ENCODE measurements at places on chromosomes 4 and X.

- peak; percentile 43 for DNase-seq
Measured at GRCh38 chrX:101415180-101416145, 7.4 kb downstream of the HNRNPH2 start.

DNA sequence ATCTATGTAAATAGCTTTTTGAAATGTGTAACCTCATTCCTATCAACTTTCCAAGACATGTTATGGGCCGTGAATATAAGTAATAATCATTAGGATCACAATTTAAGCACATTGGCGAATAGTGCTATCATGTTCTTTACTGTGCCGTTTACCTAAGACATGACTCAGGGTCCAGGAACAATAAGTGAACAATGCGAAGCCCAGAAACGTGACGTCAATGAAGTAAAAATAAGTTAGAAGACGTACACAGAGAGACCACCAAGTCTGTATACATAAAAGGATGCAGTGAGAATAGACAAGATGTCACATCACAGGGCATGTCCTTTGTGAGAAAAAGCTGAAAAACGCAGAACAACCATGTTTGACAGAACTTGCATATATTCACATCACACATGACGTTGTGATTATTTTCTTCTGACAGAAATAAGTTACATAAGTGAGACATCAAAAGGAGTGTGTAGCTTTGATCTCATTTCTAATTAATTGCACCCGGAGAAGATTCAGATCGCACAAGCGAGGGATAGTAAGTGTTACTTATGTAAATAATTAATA, 49.4 kb upstream of the FAT1 start:
- DNase-seq = no peak

DNA sequence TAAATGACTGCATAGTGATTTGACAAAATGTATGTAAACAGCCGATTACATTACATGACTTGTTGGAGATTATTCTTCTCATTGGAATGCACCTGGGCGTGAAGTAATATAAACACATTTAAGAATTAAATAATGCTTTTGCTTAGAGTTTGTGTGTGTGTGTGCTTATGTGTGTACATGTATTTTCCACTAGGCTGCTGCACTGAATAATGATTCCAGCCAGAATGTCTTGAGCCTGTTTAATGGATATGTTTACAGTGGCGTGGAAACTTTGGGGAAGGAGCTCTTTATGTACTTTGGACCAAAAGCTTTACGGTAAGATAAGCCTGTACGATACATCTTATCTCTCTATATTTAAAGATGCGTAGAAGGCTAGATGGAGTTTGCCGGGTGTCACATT, 12.6 kb downstream of the NEIL3 start:
- no peak for DNase-seq

DNA sequence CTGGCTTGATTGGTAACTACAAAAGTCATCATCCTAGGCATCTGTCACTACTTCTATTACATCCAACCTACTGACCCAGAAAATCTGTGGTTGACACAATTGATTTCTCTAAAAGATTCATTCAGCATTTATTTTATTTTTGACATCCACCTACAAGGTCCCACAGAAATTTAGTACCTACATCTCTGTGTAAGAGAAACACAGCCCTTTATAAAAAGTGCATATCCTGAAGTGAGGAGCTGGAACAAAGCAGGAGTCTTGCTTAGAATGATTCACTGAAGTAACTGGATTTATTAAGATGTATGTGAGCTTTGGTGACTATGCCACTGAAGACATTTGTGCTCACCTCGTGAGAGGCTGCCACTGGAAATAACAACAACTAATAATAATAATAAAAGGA, 391.0 kb downstream of the GPAT3 start:
- no peak for DNase-seq

GRCh38 chr4:2587213-2587823, 50.9 kb downstream of the FAM193A start:
- DNase-seq = no peak

GRCh38 chr4:88646528-88647280, 50.9 kb downstream of the NAP1L5 start:
- DNase-seq = no peak

DNA sequence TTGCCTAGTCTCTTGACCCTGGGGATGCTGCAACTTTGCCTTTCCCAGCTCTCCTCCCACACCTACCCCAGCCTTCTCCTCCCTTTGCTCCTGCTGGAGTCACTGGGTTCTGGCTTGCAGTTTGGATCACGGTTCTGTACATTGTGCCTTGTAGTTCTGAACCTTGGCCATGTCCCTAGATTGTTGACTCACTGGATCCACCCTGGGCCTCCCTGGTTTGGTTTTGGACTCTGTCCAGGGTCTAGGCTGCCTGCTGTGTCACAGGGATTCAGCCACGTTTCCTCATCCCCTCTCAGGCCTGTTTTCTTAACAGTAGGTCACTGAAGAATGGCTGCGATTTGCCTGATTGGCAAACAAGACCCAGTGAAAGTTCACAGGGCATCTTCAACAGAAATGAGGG, 11.5 kb upstream of the GABRE start:
- no peak for DNase-seq

GRCh38 chr4:19880206-19880605, 371.5 kb upstream of the SLIT2 start:
- no peak for DNase-seq

DNA sequence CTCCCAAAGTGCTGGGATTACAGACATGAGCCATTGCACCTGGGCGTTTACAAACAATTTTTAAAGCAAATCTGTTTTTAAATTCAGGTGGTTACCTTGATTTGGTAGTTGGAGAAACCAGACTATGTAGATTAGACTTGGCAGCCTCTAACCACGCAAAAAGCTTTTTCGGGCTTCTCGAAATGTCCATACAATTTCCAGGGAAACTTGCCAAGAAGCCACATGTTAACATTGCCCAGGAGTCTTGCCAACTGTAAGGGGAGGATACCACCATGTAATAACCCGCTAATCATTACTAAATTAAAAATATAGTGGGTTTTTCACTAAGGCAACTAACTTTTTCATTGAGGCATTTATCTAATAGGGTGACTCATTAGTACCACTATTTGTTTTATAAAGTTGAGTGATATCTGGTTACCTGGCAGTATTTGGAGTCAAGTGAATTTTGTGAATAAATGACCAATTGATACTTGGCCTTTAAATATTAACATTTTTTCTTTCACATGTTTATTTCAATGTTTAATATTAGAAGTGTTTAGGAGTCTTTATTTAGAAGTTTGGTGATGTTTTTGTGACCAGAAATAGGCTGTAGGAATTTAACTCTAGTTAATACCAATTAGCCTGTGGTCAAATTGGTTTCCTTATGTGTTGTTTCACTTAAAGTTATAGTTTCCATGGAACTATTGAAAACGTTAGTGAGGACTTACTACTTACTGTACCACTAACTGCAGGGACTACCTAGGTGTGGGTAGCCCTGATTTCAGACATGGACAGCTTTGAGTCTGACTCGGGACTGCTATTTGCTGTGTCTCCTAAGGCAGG, 61.3 kb downstream of the CLDN34 start:
- DNase-seq = no peak

GRCh38 chr4:150007512-150007911, 70.7 kb upstream of the DCLK2 start:
- no peak for DNase-seq

- peak; percentile 61 for DNase-seq
Measured at GRCh38 chrX:71652405-71652804, 14.9 kb upstream of the LOC101059915 start.

GRCh38 chr4:30182786-30183185, 537.4 kb upstream of the PCDH7 start:
- no peak for DNase-seq

GRCh38 chr4:9679704-9680478, 101.5 kb upstream of the DRD5 start:
- no peak for DNase-seq

Measured in effector memory CD8-positive, alpha-beta T cell (primary cell).